H9 (cell line): ENCODE measurements at places on chromosomes 6 and 20.

DNA sequence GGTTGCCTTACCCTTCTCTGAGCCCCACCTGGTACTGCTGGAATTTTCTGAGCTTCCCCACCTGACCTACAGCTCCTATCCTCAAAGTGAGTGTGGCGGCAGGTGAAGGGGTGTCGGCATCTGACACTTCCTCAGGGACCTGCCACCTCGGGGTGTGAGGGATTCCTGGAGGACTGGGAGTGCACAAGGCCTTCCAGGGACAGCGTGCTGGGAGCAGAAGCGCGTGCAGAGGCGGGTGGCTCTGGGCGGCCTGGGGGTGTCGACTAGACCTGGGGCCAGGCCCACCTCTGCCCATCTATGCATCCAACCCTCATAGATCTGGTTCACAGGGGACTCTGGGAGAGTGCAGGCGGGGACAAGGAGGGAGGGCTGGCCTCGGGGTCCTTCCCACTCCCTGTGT is 7.8 kb downstream of the DLGAP4 start:
- DNase-seq: no peak

GRCh38 chr20:4303136-4303535 is 287.8 kb upstream of the RNF24 start:
- no peak for DNase-seq

- peak; percentile 54 for DNase-seq
Measured at GRCh38 chr6:16760516-16761470, at the start of gene ATXN1. ATXN1 (minus strand) TSS chr6:16761460.

DNA sequence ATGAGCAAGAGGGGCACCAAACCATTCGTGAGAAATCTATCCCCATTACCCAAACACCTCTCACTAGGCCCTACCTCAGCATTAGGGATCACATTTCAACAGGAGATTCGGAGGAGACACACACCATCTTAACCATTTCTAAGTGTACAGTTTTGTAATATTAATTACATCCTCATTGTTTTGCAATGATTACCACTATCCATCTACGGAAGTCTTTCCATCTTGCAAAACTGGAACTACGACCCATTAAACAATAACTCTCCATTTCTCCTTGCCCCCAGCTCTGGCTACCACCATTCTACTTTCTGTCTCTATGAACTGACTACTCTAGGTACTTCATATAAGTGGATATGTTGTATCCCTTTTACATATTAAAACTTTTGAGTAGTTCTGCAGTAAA is 20.1 kb downstream of the ACOT13 start:
- DNase-seq: no peak

GRCh38 chr6:120493505-120493904 is 840.8 kb downstream of the TBC1D32 start:
- no peak for DNase-seq

DNA sequence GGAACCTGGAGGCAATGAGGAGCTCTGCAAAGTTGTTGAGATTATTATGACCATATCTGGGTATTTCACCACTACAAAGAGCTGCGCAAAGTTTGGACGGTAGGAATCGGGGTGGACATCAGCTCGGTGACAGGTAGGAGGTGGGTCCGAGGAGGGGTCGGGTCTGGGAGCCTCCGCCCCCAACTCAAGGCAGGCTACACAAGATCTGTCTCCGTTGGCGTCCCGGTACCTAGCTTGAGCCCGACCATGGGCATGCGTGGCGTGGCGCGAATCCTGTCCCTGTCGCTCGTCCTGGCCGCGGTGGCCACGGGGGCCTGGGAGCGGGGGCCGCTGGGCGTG is 40.2 kb upstream of the ZNFX1 start:
- DNase-seq: no peak

DNA sequence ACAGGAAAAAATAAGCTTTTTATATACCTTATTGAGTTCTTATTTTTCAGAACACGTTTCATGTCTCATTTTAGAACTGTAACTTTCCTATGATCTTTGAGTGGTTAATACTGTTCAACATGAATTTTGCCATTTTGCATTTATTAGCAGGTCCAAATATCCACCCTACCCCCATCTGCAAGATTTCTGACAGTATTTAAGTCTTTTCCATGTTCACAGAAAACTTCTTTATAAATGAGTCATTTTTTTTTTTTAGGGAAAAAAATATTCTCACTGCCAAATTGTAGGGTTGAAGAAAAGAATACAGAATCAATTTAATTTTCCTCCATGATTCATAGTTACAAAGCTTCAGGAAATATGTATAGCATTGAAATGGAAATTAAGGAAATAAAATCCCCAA is 101.8 kb downstream of the COL21A1 start:
- DNase-seq: no peak

DNA sequence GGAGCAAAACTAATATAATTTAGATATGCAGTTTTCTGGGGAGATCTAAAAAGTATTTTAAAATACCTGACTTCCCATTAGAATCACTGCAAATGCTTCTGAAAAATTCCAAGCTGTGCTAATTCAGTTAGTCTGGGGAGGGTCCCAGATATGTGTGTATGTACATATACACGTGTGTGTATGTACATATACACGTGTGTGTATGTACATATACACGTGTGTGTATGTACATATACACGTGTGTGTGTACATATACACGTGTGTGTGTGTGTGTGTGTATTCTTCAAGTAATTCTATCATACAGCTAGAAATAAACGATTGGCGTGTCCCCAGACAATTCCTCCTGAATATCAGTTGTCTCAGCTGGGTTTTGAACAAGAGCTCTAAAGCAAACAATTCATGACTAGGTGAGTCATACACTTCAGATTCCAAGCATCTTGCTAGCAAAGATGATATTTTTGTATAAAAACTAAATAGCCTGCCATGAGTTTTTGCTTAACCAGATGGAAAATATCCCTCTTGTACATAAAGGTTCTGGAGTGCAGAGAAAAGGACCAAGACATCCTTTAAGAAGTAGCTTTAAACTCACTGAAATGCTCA is 58.2 kb downstream of the SPACA1 start:
- no peak for DNase-seq

DNA sequence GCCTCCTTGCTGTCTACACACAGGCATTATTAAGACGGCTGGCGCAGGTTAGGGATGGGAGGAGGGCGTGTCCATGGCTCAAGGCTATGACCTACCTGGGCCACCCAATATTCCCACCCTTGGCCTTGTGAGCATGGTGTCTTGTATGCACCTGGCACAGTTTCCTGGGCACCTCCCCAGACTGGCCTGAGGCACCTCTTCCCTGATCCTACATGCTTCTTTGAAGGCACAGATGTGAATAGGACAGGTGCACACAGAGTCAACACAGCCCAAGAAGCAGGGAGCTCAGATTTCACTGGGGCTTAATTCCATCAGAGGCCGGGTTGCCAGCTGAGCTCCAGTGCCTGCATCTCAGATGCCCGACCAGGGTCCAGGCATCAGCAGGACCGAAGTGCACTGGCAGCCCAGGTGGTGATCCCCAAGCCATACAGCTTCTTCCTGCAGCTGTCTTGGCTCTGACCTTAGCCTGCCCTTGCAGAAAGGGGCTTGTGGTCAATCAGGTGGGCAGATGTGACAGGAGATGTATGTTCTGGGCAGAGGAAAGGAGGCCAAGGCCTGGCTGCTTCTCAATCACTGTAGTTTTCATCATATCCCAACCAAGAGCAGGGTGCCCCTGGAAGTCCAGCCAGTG is 287.7 kb downstream of the CLIC5 start:
- DNase-seq: no peak

- no peak for DNase-seq
Measured at GRCh38 chr6:116060572-116061283, at the start of gene FRK. FRK (minus strand) TSS chr6:116060891; CDS start chr6:116060311, 580 bp downstream.

- DNase-seq: no peak
Measured at GRCh38 chr6:111468329-111469012, 14.5 kb downstream of the REV3L start.

GRCh38 chr6:70180901-70181599 is 121.8 kb downstream of the COL9A1 start:
- no peak for DNase-seq

GRCh38 chr6:141252828-141253608 is 879.7 kb upstream of the GJE1 start:
- DNase-seq: no peak

DNA sequence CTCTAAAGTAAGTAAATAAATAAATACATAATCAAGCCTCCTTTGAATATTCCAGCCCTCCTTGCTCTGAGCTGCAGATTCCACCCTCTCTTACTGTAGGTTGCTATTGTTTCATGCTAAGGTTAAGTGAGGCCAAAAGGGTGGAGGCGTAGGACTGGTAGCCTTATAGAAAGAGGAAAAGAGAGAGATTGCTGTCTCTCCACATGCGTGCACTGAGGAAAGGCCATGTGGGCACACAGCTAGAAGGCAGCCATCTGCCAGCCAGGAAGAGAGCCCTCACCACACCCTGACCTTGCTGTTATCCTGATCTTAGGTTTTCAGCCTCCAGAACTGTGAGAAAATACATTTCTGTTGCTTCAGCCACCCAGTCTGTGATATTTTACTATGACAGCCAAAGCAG is 87.4 kb upstream of the SHLD1 start:
- no peak for DNase-seq

DNA sequence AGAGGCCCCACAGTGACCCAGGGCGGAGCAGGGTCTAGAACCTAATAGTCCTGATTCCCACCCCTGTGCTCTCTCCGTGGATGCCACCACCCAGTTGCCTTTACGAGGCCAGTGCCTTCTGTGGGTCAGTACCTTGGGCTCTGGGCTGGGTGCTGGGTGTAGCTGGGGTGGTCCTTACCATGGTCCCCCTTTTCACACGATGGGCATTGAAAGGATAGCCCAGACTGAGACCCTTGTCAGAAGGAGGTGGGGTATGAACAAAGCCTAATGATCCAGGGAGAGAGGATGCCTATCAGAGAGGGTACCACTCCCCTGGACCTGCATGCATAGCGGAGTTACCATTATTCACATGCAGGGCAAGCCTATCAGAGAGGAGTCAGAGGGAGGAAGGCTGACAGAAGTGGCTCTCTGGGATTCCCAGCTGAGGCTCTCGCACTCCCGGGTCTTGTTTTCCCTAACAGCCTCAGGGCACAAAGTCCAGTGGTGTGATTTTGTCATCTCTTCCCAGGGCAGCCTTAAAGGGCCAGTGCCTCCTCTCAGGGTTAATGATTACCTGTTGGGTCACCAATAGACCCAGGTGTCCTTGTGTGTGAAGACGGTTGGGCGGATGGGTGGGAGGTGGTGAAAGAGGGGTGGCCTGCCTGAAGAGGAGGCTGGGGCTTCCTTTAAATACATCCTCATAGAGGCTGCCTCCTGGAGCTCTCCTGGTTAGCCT is 36.2 kb downstream of the VEGFA start:
- DNase-seq: no peak

DNA sequence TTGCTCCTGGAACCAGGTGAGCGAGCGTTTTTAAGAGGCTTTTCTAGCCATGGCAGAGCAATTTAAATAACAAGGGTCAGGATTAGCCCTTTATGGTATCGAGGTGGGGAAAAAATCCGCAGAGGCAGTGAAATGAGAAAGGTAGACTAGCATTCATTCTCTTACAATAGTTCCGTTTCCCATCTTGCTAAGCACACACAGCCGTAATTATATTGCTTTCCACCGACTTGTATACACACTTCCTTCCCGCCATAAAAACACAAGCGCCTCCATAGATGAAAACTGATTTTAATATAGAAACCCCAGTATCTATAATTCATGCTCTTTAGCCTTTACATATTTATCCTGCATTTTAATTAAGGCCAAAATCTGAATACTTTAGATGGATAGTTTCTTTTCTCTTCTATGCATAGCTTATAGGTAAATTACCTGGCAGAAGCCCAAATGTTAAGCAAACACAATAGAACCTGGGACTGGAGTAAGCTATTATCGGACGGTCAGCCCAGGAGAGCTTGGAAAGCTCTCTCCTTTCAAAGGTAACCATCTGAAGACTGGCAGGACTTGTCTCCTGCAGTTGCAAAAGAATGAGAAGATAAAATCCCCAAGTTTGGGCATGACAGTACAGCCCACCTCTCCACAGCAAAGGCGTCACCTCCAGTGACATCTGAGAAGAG is 90.9 kb upstream of the MC3R start:
- no peak for DNase-seq

DNA sequence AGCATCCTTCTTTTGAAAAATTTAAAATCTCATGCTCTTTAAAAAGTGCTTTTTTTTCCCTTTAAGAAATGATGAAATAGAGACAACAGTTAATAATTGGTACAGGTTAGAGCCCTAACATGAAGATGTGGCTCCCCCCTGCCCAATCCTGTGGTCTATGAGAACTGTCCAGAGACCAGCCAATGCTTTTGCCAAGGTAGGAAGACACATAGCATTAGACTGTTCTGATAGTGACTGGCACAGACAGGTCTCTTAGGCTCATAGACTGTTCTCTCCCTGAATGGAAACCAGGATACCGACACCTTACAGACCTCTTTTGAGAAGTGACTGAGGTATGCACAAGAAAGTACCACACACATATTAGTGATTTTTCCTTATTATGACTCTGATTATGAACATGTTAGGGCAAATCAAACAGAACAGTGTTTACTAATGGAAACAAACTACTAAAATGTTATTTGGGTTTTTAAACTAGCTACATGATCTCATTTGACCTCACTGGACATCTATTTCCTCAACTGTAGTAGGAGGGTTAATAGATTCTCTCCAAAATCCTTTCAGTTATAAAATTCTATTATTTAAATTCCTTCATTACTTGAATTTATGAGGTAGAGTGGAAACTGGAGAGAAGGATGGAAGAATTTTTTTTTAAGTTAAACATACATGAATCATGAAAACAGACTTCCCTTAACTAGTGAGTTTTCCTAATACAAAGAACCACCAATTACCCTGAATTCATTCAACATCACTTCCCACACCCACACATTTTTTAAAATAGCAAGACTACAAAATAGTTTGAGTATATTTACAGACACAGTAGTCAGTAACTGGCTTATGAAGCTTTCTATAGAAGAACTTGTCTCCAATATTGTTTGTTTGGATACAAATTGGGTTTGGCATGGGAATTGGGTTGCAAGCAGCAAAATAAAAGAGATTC is 120.4 kb downstream of the OGFRL1 start:
- DNase-seq: no peak

DNA sequence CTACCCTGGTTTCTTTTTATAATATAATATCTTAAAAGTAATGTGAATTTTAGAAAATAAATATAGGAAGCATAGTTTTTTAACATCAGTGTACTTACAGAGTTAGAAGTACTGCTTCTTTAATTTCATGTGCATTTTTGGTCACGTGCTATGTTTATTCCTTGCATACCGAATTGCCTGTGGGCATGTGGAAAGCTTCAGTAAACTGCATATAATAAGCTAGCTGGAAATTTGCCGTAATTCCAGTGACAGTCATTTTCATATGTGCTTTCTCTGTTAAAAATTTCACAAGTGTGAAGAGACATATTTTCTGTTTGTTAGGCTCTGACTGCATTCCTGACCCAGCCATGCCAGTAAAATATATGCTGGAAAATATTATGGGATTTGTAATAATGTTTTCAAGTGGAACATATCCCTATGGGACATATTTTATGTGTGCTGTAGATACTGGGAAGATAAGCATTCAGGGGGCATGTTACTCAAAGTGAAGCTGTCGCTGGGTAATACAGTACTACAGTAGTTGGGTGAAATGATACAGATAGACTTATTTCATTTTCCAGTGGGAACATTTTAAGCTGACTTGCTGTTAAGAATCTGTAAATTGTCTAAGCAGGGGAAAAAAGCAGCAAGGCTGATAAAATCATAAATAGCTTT is 616.7 kb downstream of the FRK start:
- DNase-seq: no peak
